HTR-8/SVneo (cell line): ENCODE measurements at places on chromosomes 5 and 9.

DNA sequence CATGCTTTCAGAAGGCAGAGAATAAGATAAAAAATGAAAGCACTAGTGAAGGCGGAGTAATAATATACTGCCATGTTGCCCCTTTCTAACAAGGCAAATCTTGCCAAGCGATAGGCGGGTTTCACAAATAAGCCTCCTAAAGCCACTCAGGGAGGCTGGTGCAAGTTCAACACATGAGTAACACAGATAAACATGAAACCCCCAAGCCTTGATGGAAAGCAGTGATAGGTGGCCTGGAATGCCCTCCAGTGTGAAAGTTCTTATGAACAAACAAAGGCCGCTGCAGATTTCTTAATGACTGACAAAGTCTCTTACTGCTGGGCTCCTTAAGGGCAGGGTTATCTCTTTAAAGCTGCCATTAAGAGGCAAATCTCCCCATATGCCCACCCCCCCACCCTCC, 154.7 kb downstream of the ZDHHC21 start:
- DNase-seq = no peak

DNA sequence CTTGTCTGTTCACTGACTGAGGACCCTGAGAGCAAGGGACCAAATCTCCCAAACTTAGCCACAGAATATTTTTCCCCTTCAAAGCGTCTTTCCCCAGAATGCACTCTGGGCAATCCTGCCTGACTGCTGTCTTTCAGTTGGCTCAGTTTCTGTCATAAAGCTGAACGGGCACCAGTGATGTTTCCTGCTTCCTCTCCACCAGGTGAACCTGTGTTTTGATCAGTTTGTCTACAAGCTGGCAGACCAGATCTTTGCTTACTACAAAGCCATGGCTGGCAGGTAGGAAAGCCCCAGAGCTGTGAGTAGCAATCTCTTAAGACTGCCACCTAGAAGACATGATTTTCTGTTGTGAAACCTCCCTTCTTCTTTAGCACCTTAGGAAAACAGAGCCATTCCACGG, 61.8 kb downstream of the CYFIP2 start:
- DNase-seq = no peak

DNA sequence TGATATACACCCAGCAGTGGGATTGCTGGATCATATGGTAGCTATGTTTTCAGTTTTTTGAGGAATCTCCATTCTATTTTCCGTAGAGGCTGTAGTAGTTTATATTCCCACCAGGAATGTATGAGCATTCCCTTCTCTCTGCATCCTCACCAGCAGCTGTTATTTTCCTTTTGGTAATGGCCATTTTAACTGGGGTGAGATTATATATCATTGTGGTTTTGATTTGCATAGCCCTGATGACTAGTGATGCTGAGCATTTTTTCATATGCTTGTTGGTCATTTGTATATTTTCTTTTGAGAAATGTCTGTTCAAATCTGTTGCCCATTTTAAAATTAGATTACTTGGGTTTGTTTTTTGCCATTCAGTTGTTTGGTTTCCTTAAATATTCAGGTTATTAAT, 11.2 kb upstream of the PPIC start:
- DNase-seq = no peak

DNA sequence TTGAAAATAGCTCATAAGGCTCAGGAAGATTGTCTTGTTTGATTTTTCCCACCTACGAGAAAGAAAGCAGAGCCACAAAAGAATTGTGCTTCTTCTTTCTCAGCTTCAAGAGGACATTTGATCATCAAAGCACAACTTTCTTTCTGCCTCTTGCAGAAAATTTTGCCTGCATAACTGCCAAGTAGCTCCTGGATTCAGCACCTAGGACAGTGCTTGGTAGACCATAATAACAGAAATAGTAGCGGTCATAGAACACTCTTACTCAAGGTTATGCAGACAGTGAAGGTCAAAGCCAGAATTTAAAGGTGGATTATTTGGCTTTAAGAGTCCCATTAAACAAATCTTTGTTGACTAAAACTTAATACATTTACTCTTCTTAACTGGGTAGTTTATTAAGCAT, 594.7 kb upstream of the CCNG1 start:
- DNase-seq = no peak

DNA sequence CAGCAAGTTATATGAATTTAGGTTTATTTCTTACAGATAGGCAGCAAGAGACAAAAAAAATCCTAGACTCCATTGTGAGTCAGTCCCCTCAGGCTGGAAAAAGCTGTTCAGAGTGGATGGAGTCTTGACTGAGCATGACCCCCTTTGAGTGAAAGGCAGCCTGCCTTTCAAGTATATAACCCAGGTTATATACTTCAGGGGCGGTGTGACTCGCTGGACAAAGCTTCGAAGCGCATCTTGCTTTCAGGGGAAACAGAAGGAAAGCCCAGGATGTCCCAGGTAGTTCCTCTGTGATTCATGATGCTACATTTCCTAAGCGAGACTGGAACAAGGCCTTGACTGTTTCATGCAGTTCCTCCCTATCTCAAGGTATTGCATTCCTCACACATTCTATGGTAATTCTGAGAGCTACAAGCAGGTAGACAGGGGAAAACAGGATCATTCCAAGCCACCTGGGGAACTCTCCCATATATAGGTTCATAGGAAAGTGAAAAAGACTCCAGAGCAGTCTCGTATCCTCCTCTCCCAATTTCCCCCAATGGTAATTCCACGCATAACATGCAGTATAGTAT, 1244.1 kb upstream of the CDH6 start:
- DNase-seq = no peak

GRCh38 chr9:129267141-129267540, 89.1 kb upstream of the IER5L start:
- no peak for DNase-seq

DNA sequence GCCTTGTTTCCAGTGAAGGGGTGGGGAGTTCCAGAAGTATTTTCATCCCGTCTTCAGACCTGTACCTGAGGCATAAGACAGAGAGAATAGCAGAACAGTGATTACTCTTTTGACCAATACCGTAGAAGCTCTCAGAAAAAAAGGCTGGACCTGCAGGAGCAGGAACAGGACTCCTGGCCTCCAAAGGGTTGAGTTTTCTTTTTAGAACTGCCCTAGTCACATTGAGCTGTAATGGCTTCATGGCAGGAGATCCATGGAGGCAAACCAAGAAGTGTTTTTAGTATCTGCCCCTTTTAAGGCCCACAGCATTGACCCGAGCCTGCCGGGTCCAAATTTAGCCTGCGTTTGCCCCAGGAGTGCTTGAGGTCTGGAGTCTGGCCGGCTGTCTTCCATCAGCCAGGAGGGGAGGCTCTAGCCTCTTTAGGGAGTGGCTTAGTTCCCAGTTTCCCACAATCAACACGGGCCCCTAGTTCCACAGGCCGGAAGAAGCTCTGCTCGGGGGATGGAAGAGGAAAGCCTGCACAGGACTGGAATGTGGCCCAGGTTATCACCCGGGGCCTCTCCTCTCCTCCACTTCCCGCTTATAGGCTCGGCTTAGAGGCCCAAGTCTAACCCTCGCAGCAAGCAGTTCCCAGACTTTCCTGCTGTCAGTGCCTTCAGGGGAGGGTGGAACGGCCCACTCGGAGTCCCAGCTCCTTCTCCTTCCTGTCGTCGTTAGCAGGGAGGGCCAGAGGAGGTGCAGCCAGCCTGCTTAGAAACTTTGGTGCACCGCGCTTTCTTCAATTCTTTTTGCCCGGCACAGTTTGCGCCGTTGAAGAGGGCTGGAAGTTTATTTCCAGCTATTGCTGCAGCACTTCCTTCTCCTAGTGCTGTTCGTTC, 80.7 kb downstream of the C9orf152 start:
- peak; percentile 55 for DNase-seq

DNA sequence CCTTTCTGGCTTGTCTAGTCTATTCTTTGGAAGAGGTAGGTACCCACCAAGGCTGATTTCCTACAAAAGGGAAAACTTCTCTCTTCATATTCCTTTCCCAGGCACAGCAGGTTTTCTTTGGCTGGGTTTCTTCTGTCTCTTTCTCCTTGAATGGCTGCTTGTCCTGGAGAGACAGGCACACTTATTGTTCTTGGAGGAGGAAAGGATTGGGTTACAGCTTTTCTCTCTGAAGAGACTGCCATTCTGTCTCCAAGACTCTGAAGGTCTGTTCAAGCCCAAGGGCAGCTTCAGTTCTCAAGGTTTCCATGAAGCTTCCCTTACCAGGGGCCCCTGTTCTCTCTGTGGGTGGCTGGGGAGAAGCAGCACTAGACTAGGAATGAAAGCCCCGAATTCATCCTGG, 33.9 kb downstream of the ACTBL2 start:
- DNase-seq = no peak

DNA sequence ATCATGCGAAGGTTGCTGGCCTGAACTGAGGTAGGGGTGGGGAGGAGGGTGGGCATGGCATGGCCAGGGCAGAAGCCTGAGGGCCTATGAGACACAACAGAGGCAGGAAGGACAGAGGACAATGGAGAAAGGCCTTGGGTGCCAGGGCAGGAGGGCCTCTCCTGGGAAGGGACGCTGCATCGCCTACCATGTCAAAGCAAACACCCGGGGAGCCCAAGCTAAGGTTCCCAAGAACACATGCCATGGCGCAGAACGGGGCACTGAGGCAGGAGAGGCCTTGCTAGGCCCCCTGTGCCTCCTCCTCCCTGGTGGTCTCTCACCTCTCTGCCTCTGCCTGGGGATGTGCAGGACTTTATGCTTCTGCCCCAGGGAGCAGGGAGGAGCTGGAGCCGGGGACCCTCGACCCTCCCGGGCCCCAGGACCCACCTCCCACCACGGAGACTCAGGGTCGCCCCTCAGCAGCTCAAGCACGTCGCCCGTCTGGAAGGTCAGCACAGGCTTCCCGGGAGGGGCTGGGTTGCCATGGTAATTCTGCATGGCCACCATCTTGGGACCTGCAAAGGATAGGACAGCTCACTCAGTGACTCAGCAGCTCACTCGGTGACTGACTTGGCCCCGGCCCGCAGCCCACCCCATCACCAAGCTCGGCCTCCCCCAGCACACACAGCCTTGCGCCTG, 40.3 kb upstream of the SARDH start:
- no peak for DNase-seq

DNA sequence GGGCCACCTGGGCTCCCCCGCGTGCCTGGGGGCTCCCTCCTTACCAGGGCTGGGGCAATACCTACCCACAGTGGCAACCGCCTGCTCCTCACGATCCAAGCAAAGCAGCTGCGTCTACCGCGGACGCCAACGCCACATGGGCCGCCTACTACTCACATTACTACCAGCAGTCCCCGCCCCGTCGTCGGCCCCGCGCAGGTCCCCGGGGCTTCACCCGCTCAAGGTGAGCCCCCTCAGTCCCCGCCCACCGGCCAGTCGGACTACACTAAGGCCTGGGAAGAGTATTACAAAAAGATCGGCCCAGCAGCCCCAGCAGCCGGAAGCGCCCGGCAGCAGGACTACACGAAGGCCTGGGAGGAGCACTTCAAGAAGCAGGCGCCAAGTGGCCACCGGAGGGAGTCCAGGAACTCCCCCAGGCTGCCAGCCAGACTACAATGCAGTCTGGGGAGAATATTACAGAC, 106.0 kb upstream of the MTAP start:
- no peak for DNase-seq

DNA sequence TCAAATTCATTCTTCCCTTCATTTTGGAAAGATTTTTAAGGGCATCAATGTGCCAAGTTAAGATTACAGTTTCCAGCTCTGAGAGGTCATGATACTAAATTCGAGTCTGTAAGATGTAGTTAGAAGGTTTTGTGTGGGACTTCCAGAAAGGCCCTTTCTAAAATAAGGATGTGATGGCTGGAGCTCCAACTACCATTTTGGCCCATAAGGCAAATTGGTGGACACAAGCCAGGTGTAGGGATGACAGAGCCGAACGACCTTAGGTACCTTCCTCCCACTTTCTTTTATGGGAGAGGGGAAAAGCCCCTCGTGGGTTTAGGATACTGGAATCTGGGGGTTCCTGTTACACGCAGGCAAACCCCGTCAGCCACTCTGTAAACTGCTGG, 54.3 kb upstream of the PTPDC1 start:
- no peak for DNase-seq

GRCh38 chr5:1052641-1053390, 44.2 kb downstream of the NKD2 start:
- DNase-seq = no peak

GRCh38 chr5:168852329-168852728, 273.2 kb upstream of the PANK3 start:
- DNase-seq = no peak

DNA sequence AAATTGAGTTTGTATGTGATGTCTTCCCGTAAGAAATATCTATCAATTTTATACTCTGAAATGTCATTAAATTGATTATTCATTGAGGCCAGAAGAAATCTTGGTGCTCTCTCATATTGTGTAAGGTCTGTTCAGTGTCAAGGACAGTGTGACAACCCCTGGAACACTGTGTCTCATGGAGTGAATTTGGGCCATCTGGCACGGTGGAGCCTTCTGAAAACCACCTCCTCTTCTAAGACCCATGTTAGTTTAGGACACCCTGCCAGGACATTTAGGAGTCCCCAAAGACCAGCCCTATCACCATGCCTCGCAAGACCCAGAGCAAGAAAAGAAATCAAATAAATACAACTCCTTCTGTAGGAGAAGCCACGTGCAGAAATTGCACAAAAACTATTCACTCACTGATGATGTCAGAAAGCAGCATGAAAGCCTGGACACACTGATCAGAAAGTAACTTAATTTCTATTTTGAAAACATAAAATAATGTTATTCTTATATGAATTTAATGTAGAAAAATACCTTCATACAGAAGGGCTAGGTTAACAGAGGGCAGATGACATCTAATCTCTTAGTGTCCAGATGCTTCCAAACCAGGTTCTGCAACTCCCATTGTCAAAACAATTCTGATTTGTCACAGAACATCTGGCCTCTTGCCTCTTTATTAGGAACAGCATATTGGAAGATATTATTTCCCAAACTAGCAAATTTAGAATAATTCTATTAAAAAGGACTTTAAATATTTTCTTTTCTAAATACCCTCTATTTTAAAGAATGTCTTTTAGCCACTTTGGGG, 298.8 kb downstream of the NR2F1-AS1 start:
- no peak for DNase-seq

GRCh38 chr9:69153707-69154521, 20.2 kb upstream of the TJP2 start:
- no peak for DNase-seq

GRCh38 chr5:40770764-40771163, 15.0 kb upstream of the TTC33 start:
- DNase-seq = no peak

DNA sequence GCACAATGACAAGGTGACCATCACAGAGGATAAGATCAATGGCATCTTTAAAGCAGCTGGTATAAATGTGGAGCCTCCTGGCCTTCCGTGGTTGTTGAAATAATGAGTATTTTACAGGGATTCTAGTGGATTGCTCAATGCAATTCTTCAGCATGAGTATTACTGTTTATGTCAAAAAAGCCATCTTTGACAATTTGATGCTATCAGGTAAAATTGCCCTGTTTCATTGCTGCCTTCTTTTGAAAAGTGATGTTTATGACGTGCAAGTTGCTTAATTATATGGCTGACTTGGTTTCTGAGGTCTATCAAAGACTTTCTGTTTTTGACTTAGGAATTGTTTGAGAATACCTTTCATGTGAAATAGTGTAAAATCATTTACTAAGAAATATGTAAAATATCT, 237.2 kb downstream of the PARP8 start:
- DNase-seq = no peak

GRCh38 chr5:17218353-17219005, 1.0 kb downstream of the BASP1 start:
- DNase-seq = no peak

- no peak for DNase-seq
These were observed 20.6 kb downstream of the GGTA1 start for GRCh38 chr9:121478816-121479676.
